Activated CD8-positive, alpha-beta memory T cell treated with anti-CD3 and anti-CD28 coated beads for 48 hours (primary cell): ENCODE measurements at places on chromosomes 13 and 19.

GRCh38 chr13:48542581-48543341 lies 9.9 kb upstream of the RCBTB2 start:
- DNase-seq, result no peak

- no peak for DNase-seq
Observed at GRCh38 chr13:43482641-43483040, 304.1 kb downstream of the ENOX1 start.

- no peak for DNase-seq
Observed at GRCh38 chr19:4103080-4103433, 20.9 kb downstream of the MAP2K2 start.

DNA sequence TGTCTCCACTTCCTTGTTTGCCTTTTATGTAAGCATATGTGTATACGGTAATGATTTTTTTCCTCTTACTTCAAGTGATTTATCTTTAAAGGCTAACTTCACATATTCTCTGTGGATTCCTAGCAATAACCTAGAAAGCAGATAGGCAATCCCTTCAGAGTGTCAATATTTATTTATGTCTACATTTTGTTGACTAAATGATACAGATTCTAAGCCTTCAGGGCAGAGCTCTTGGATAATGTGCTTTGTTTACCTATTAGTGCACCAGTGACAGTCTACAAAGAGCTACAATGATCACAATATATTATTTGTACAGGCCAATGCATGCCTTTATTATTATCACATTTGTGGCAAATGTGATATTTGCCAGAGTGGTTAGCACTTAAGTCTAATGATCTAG lies 406.2 kb downstream of the EFNB2 start:
- DNase-seq, result no peak

- DNase-seq, result no peak
Observed at GRCh38 chr19:4301590-4302242, 473 bp downstream of the TMIGD2 start.

- DNase-seq, result peak; percentile 45
Observed at GRCh38 chr19:48249502-48250014, 6.2 kb downstream of the CARD8 start.

GRCh38 chr19:29098863-29099481 lies 114.0 kb downstream of the UQCRFS1 start:
- DNase-seq, result no peak

DNA sequence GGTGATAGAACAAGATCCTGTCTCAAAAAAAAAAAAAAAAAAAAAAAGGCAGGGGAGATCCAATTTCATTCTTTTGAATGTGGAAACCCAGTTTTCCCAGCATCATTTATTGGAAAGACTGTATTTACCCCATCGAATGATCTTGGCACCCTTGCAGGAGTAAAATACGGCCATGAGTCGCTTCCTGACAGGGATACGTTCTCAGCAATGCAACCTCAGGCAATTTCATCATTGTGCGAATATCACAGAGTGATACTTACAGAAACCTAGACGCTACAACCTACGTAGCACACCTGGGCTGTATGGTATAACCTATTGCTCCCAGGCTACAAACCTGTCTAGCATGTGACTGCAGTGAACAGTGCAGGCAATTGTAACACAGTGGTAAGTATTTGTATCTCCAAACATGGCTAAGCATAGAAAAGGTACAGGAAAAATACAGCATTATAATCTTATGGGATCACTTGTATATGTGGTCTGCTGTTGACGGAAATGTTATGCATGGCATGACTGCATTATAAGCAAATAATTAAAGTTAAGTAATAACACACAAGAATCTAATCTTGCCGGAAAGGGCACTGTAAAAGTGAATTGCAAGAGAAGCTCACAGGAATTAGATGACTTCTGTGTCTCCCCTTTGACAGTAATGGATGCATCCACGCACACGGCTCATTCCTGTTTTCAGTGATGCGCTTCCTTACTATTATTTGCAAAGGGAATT lies 24.1 kb downstream of the RFX2 start:
- DNase-seq, result no peak

- DNase-seq, result no peak
Observed at GRCh38 chr13:21526707-21527540, 67.8 kb upstream of the ZDHHC20 start.

GRCh38 chr13:91576590-91576989 lies 178.2 kb downstream of the GPC5 start:
- no peak for DNase-seq

DNA sequence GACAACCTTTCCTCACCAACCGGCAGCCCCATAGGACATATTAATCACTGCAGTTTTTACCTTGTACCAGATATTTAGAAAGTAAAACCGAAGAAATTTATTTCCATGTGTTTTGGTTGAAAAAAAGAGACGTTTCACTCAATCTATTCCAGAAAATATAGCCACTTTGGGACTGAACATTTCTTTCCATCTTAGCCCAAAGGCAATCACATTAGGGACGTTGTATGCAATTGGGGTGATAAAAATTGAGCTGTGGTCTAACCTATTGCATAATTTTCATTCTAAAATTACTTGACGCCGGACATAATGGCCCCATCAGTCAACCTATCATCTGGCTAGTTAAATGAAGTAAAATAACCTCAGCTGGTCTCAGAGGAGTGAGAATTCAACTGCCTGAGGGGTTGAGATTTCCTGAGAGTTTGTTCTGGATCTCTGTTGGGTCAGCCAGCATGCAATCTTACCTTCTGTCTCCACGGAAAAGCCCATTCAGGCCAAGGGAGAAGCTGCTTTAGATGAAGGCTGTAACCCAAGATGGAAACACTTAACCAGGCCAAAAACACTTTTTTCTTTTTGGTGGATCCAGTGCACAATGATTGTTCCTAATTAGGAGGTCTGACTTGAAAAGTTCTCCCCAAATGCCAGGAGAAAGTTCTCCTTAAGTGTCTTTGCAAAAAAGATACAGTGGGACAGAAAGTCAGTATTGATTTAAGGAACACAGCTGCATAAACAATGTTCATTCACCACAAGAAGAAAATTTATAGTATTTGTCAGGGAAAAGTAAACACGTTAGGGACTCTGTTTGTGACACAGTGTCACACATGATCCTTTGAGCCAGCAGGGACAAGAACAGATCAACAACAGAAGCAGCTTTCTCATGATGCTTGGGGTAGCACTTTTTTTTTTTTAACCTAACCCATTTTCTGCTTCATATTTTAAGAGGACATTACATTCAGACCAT lies 34.1 kb downstream of the DLEU7 start:
- no peak for DNase-seq

DNA sequence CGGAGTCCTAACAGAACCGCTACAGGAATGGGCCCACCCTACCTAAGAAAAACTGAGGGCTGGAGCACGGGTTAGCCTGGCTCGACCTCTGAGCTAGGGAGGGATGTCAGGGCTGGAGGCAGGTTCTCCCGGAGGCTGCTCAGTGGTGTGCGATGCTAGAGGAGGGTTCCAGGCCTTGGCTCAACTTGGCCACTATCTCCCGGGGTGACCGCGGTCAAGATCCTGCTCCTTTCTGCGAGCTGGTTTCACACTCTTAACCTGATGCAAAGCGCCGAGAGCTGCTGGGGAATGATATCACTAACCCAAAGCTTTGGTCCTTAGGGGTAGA lies 301 bp downstream of the POP4 start:
- DNase-seq, result no peak

DNA sequence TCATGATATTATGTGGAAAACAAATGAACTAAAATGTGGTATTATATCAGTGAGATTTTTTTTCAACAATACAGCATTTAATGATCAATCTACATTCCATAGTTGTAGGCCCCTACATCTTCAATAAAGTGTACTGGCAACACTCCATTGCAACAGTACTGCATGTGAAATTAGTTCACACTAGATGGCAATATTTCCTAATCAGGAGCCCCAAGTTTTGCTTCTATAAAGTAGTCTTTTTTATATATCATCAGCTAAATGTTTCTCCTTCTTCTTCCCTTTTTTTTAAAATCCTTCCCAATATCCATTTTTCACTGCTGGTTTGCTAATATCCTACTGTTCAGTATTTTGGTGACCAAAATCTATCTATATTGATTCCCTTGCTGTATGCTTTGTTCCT lies 528.3 kb upstream of the ATXN8OS start:
- DNase-seq, result no peak

- no peak for DNase-seq
Observed at GRCh38 chr13:107374038-107374437, 806.1 kb upstream of the ARGLU1 start.

GRCh38 chr13:110272227-110272626 lies 34.7 kb downstream of the COL4A1 start:
- DNase-seq, result no peak

- no peak for DNase-seq
Observed at GRCh38 chr19:32104153-32104849, 241.1 kb upstream of the ZNF507 start.

- no peak for DNase-seq
Observed at GRCh38 chr13:107867701-107868661, 347.4 kb downstream of the LIG4 start.

DNA sequence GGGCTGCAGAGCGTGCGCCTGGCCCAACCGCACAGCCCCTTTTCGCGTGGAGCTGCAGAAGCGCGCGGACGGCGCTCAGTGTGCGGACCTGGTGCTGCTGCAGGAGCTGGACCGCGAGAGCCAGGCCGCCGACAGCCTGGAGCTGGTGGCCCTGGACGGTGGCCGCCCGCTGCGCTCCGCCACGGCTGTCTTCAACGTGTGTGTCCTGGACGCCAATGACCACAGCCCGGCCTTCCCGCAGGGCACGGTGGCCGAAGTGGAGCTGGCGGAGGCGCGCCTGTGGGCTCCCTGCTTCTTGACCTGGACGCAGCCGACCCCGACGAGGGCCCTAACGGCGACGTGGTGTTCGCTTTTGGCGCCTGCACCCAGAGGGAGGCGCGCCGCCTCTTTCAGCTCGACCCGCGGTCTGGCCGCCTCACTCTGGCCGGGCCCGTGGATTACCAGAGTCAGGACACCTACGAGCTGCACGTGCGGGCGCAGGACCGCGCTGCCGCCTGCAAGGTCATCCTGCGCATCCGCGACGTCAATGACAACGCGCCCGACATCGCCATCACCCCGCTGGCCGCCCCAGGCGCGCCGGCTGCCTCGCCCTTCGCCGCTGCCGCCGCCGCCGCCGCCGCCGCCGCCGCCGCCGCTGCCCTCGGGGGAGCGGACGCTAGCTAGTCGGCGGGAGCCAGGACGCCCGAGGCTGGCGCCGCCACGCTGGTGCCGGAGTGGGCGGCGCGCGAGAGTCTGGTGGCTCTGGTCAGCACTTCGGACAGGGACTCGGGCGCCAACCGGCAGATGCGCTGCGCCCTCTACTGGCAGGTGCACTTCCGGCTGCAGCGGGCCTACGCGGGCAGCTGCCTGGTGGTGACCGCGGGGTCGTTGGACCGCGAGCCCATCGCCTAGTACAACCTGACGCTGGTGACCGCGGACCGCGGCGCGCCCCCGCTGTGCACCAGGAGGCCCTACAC lies 172.2 kb downstream of the OLFM4 start:
- no peak for DNase-seq

- DNase-seq, result no peak
Observed at GRCh38 chr19:5166262-5166661, 174.3 kb downstream of the PTPRS start.

GRCh38 chr13:40074338-40074737 lies 418.9 kb downstream of the COG6 start:
- DNase-seq, result no peak

DNA sequence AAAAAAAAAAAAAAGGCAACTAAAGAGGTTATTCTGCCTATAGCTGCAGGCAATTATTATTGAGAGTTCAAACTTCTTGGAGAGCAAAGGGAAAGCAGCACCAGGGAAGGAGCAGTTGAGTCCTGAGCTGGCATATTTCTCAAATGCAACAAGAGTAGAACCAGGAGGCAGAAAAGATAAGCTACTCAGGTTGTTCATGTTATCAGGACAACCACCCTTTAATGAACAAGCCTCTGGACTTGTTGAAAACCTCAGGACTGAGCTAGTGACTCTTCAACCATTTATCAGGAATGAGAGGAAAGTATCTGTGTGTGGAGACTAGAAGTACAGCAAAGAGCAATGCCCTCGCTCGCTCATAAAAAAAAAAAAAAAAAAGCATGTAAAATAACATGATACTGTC lies 183.0 kb downstream of the KCTD12 start:
- no peak for DNase-seq

- DNase-seq, result no peak
Observed at GRCh38 chr19:18203408-18203862, 407 bp downstream of the RAB3A start.

GRCh38 chr19:4066682-4067395 lies at the start of gene ZBTB7A:
Gene ZBTB7A, minus strand, starts transcription at chr19:4066899. Its CDS starts 11,667 bp downstream, at chr19:4055232.
- no peak for DNase-seq

DNA sequence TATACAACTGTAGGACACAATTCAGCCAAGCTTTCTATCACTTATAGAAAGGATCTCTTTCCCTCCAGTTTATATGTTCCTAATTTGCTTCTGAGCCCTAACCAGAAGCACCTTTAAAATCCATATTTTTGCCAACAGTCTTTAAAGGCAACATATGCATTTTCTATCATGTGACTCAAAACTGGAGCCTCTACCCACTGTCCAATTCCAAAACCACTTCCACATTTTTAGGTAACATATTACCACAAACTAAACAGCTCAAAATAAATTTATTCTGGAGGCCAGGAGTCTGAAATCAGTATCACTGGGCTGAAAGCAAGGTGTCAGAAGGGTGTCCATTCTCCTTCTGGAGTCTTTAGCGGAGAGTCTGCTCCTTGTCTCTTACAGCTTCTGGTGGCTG lies 15.9 kb upstream of the EFNB2 start:
- DNase-seq, result no peak

- DNase-seq, result no peak
Observed at GRCh38 chr19:17325881-17326594, 8.6 kb downstream of the ANO8 start.

DNA sequence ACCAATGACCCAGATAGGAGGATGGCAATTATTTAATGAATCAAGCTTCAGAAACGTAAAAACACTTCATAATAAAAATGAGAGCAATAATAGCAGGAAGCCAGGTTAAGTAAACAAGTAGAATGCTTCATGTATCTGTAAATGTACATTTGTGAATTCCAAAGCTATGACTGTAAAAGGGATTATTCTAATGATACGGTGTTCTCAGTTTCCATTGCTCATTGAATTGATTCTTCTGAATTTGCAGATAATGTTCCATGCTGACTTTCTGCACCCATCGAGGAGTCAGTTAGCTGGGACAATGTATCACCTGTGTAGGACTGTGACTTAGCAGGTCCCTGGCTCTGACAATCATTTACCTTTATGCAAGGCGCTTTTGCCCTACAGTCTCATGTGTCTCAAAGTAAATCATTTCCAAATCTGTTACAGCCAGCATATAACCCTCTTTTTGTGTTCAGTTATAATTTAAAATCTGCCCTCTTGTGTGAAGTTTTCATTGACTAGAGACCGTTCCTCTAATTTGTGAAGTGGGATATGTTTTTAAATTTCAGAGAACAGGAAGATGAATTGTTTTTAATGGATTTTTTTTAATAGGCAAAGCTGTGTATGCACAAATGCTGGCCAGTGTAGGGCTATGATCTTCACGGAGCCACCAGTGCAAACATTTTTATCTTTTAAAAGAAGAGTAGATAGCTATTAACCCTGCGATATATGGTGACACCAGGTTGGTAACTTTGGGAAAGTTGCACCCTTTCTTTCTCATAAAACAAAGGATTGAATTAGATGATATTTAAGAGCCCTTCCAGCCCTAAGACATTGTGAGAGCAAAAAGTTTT lies 267.1 kb downstream of the KLF5 start:
- no peak for DNase-seq

GRCh38 chr13:41561170-41561569 lies 103.8 kb downstream of the RGCC start:
- DNase-seq, result no peak
